ENCODE measurements at places on chromosomes 1 and 21. TPM values are rescaled to one million over a fixed set of nuclear protein-coding genes. Genes with fewer than 3 reads are reported as not detected.

DNA sequence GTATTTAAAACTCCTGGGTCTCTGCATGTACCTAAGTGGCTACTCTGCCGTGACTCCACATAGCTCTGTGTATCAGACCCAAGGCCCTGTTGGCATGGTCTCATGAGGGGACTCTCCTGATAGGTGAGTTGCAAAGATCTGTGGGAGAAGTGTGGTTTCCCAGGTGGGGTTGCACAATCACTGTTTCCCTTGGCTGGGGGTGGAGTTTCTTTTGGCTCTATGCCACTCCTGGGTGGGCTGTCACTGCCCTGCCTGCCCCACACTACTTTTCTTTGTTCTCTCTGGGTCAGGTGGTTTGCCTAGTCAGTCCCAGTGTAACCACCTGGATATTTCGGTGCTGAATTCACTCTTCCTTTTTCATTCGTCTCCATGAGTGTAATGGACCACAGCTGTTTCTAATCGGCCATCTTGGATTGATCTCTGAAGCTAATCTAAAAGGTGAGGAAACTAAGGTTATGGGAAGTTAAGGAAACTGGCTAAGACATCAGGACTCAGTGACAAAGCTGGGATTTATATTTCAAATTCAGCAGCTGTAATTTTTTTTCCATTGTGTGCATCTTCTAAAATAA, 97.1 kb upstream of the CACYBP start:
- no peak for DNase-seq

DNA sequence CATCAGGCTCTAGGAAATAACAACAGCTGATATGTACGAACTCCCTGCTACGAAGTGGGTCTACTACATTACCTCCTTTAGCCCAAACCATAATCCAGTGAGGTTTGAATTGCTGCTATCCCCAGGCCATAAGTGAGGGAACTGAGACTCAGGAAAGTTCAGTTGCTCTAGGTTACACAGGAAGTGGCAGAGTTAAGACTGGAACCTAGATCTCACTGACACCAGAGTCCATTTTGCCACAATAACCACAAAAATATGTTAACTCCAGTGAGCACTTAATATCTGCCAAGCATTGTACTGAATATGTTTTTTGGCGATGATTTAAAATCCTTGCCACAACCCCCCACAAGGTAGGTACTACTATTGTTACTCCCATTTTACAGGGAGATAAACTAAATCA, 8.9 kb upstream of the TADA1 start:
- no peak for DNase-seq

The CYP4A22 gene
- not detected for total RNA-seq

GRCh38 chr1:56330391-56331026, 248.9 kb downstream of the PLPP3 start:
- no peak for DNase-seq

GRCh38 chr1:202365092-202365815, 16.8 kb downstream of the PPP1R12B start:
- no peak for DNase-seq

DNA sequence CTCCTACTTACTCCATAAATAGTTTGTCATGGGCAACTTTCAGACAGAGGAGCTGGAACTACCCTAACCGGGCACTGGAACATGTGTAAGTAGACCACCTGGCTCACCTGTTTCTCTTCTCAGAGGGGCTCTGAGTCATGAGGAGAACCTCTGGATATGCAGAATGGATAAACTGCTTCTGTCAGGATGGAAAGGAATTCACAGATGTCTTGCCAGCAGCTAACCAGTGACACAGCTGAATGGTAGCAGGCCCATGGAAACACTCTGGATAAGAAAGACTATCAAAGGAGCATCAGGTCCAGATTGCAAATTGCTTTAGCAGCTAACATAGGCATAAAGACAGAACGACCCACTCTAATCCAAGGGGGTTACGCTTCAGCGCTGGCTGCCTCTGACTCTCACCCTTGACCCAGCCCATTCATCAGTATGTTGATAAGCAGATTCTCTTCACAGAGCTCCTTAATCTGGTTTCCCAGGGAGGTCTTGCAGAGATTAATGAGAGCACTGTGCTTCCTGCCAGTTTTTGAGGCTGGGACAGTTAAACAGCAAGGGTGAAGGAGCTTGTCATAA, 54.2 kb downstream of the HIVEP3 start:
- no peak for DNase-seq

The LRRN2 gene
- not detected for total RNA-seq

- DNase-seq: peak; percentile 53
Measured at GRCh38 chr1:227950735-227951346, 3.1 kb upstream of the WNT9A start.

The SLC35F3 gene
- total RNA-seq: not detected

Data from osteoblast (primary cell).